ENCODE measurements at places on chromosomes 7 and 10.

GRCh38 chr7:27238979-27239386, 3.6 kb upstream of the EVX1 start:
- DNase-seq: no peak

DNA sequence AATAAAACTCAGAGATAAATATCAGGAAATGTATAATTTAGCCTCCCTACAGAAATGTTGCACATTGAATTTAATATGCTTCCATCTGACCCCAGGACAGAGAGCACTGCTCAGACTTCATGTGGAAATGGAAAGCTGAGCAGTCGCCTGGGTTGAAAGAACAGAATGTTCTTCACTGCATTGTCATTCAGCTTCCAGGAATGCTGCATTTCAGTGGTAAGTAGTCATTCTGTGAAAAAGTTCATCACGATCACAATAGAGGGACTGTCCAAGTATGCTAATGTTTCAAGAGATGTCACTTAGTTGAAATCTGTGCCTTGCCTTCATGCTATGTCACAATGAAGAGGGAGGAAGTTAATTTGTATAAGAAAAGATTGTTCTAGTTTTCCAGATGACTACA, 147.3 kb downstream of the NRCAM start:
- DNase-seq: no peak

GRCh38 chr10:110558041-110558440, 9.5 kb upstream of the SMC3 start:
- DNase-seq: no peak

DNA sequence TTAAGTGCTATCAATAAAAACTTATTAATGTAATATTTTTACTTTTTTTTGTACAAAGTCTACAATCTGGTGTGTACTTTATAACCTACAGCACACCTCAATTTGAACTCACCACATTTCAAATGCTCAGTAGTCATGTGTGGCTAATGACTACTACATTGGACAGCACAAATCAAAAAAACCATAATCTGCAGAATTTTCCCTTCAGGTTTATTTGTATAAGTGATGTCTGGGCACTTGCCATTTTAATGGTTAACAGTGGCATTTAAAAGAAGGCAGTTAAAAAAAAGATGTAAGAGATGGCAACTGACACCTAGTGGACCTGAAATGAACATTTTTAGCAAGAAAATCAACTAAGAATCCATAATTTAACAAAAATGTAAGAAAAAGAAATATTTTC, 124.6 kb upstream of the NRBF2 start:
- DNase-seq: no peak

DNA sequence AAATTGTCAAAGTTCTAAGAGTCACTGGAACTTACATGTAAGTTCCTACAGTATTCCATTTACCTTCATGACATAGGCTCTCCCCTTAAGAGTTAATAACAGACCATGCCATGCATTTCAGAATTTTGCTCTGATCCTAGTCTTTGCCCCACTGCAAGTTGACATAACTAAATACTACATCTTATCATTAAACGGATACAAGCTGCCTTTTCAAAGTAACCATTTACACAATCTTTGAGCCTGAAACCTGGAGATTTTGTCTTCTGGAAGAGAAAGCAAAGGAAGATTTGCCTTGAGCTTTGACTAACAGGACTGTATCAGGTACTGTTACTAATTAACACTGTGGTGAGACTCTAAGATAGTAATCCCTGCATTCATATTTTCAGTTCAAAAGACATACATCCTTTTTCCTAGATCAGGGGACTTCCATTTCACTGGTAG, 9.3 kb upstream of the AKR1D1 start:
- no peak for DNase-seq

DNA sequence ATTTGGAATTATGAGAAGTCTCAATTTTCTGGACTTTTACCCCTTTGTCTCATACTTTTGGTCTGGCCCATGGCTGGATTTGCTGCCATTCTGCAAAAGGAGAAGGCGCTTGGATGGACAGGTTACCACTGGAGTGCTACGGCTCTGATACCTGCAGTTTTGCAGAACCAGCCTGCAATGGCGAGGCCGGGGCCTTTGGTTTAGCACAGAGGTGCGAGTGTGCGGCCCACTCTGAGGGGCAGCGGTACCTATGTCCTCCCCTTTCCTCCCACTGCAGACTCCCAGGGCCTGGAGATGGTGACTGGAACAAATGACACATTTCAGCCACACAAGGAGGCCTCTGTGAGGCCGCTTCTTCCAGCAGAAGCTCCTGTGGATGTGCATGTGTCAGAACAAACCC, 11.9 kb downstream of the ZNF777 start:
- no peak for DNase-seq

- DNase-seq: peak; percentile 85
These were observed 83.0 kb upstream of the DUSP5 start for GRCh38 chr10:110414548-110415309.

DNA sequence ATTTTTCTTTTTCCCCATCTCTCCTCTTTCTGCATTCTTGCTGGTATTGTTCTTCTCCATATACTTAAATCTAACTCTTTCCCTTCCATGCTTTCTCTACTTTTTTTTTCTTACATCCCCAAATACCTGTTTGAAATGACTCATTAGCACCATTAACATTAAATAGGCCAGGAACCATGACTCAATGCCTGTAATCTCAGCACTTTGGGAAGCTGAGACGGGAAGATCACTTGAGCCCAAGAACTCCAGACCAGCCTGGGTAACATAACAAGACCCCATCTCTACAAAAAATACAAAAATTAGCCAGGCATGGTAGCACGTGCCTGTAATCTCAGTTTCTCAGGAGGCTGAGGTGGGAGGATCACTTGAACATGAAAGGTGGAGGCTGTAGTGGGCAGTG, 1026.8 kb downstream of the GATA3 start:
- DNase-seq: no peak

DNA sequence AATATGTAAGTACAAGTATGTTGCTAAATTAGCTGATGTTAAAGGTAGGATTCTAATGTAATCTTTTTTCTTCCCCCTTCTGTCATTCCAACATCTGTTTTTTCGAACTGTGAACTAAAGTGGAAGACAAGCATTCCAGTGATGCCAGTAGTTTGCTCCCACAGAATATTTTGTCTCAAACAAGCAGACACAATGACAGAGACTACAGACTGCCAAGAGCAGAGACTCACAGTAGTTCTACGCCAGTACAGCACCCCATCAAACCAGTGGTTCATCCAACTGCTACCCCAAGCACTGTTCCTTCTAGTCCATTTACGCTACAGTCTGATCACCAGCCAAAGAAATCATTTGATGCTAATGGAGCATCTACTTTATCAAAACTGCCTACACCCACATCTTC, 62.7 kb downstream of the WAC start:
- DNase-seq: no peak

DNA sequence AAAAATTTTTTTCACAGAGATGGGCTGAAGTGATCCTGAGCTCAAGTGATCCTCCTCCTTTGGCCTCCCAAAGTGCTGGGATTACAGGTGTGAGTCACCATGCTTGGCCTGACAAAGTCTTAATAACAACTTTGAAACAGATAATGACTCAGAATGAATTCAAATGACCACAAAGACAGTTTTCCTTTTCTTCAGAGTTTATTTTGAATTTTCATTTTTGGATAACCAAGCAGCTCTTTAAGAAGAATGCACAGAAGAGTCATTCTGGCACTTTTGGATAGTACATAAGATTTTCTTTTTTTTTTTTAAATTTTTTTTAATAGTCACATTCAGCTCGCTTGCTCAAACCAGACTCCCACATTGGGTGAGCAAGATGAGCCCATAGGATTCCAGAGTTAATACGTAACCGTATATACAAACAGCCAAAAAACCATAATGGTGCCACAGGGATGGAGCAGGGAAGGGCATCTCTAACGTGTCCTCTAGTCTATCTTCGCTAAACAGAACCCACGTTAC, 43.0 kb upstream of the NMT2 start:
- DNase-seq: no peak

GRCh38 chr7:118040562-118040961, 143.4 kb upstream of the LSM8 start:
- DNase-seq: no peak

DNA sequence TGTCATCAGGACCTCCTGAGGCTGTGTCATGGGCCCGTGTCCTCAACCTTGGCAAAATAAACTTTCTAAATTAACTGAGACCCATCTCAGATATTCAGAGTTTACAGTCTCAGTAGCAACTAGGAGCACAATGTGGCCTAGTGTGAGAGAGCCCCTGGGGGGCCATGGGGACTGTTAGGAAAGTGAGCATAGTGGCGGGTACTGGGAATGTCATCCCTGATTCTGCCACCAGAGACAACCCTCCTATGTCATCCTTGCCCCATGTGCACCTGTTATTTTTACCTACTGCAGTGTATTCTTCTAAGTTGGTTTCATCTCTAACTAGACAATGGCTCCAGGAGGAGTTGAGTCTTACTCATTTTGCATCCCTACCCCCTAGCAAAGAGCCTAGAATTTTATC, 78.6 kb downstream of the CCDC71L start:
- no peak for DNase-seq

- no peak for DNase-seq
These were observed 16.7 kb upstream of the SLC26A4 start for GRCh38 chr7:107643938-107644308.

GRCh38 chr10:69409968-69410367, 6.8 kb downstream of the TACR2 start:
- no peak for DNase-seq

- peak; percentile 90 for DNase-seq
These were observed at the start of gene STARD3NL for GRCh38 chr7:38178004-38178694. STARD3NL (plus strand) TSS chr7:38178245; CDS start chr7:38207505, 29,260 bp downstream.

DNA sequence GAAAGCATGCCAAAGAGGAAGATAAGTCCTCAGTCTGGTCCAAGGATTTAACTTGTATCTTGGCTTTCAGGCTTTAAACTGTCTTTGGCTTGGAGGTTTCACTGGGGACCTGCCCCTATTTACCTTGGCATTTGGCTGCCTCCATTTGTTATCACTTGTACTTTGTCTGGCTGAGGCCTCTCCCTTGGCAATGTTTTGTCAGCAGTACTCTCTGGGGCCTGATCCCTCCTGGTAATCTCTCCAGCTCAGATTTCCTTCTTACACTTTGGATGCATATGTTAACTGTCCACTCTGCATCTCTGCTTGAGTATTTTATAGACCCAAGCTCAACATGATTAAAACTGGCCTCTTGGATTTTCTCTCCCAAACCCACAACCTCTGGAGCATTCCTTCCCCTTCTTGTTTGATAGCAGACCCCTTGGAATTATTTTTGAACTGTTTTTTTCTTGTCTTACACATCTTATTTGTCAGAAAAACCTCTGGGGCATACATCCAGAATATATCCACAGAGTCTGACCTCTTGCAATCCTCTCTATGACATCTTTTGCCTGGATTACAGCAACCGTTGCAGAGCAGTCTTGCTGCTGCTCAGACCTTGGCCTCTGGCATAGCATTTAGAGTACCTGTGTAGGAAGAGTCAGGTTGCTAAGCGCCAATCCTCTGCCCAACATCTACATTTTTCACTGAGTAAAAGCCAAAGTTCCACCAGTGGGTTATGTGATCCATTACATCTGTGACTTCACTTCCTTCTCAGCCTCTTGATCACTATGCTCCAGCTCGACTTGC, 35.2 kb downstream of the ZNF487 start:
- no peak for DNase-seq

DNA sequence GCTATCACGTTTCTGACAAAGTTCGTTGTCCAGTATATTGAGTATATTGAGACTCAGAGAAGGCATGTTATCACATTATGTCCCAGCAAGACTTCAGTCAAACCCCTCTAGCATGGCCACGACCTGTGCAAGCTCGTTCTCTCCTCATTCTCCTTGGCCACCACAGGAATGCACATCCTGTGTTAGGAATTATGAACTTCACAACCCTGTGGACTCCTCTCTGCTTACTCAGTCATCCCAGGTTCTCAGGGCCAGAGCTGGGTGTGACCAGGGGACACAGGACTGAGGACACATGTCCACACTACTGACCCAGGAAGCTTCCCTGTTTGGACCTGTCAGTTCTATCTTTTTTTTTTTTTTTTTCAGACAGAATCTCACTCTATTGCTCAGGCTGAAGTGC, 4.4 kb downstream of the SH2D4B start:
- no peak for DNase-seq

- DNase-seq: no peak
These were observed 84.0 kb downstream of the C1GALT1 start for GRCh38 chr7:7266257-7266881.

GRCh38 chr10:2475711-2476217, 591.6 kb upstream of the PFKP start:
- no peak for DNase-seq
